ENCODE measurements at places on chromosomes 2 and 18.

DNA sequence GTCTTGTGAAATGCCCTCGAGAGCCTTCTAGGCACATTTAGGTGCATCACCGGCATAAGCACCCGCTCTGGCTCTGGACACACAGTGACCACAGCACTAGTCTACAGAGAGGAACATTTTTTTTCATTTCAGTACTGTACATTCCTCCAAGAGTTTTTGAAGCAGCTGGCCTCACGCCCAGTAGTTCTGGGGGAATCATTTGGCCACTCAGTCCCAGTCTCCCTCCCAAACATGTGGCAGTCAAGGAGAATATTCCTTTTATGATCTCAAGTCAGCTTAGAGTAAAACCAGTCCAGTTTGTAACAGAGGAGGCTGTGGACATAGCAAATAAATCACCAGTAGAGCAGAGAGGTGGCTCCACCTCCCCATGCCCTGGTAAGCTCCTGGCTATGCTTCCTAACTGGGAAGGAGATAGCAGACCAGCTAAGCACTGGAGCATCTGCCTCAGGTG is 48.1 kb downstream of the KCNE4 start:
- H3K27me3 ChIP-seq, result no peaks in the 10 kb centered on the region
- H3K4me1 ChIP-seq, result peaks cover 9% of the 10 kb centered on the region
- H3K27ac ChIP-seq, result no peak overlapping the region
- no peaks in the 10 kb centered on the region for H3K36me3 ChIP-seq
- H3K4me3 ChIP-seq, result no peak overlapping the region
- DNase-seq, result no peak

- H3K4me3 ChIP-seq, result no peak overlapping the region
- no peaks in the 10 kb centered on the region for H3K4me1 ChIP-seq
- H3K36me3 ChIP-seq, result no peaks in the 10 kb centered on the region
- DNase-seq, result no peak
- H3K27ac ChIP-seq, result no peak overlapping the region
- H3K27me3 ChIP-seq, result no peaks in the 10 kb centered on the region
These were observed 19.5 kb upstream of the POMC start for GRCh38 chr2:25187729-25188350.

DNA sequence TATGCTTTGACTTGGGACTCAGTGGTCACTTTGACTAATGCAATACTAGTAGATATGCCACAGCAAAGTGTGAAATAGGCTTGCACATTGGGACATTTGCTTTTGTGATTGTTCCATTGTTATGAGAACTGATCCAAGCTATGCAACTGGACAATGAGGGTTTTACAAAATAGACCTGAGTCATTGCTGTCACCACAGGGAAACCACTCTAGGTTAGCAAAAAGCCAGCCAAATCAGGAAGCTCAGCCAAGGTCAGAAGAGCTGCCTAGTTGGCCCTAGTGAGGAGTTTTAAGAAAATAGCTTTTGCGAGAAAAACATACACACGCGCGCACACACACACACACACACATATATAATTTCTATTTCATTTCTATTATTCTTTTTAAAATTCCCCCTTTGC is 452.4 kb upstream of the CDH7 start:
- no peaks in the 10 kb centered on the region for H3K36me3 ChIP-seq
- no peak overlapping the region for H3K27ac ChIP-seq
- no peaks in the 10 kb centered on the region for H3K4me1 ChIP-seq
- no peak overlapping the region for H3K4me3 ChIP-seq

- H3K27me3 ChIP-seq, result no peaks in the 10 kb centered on the region
These were observed 35.0 kb upstream of the PTMA start for GRCh38 chr2:231673348-231673770.

DNA sequence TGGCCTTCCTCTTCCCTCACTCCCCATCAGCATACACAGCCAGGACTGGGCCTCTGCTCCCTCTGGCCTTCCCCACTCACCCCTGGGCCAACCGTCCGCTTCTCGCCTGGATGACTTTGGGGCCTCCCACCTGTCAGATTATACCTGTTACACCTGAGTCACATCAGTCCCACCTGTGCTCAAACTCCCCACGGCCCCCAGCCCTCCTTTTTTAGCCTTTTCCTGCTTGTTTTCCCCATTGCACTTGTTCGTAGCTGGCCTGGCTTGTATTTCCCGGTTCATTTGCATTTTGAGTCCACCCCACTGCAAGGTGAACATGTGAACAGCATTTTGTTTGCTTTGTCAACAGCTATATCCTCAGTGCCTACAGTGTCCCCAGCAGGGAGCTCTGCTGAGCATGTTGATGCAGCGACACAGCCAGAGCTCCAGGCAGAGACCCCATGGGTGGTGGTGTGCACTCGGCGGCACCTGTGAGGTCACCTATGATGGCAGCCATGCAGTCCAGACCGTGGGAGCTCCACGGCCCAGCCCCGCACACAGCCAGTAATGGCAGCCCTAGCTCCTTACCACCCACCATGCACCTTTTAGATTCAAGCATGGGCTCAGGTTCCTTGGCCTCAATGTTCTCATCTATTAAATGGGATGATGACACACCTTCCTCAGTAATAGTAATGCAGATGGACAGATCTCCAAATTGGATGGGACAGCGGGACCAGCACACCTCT is 276.4 kb upstream of the HS6ST1 start:
- no peak overlapping the region for H3K27ac ChIP-seq
- H3K27me3 ChIP-seq, result no peaks in the 10 kb centered on the region
- H3K4me3 ChIP-seq, result no peak overlapping the region
- no peaks in the 10 kb centered on the region for H3K36me3 ChIP-seq

- H3K4me3 ChIP-seq, result no peak overlapping the region
- no peaks in the 10 kb centered on the region for H3K36me3 ChIP-seq
- no peaks in the 10 kb centered on the region for H3K27me3 ChIP-seq
These were observed 101.5 kb upstream of the LPIN2 start for GRCh38 chr18:3114451-3114850.

DNA sequence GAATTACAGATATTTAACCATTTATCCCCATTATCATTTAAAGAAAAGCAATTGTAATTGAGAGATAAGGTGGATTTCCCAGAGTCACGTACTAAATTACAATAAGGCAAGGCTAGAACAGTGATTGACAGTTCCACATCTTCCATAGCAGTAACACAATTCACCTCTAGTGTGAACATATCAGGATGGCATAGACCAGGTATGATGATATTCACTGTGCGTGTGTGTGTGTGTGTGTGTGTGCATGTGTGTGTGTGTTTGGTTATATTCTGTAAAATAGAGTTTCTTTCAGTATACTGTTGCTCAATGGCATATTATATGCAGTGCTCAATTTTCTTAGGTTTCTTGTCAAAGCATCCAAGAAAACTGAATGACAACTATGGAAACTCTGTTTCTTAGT is 1.7 kb downstream of the SCN2A start:
- no peak overlapping the region for H3K27ac ChIP-seq
- no peak overlapping the region for H3K4me3 ChIP-seq
- H3K27me3 ChIP-seq, result no peaks in the 10 kb centered on the region
- no peaks in the 10 kb centered on the region for H3K36me3 ChIP-seq

DNA sequence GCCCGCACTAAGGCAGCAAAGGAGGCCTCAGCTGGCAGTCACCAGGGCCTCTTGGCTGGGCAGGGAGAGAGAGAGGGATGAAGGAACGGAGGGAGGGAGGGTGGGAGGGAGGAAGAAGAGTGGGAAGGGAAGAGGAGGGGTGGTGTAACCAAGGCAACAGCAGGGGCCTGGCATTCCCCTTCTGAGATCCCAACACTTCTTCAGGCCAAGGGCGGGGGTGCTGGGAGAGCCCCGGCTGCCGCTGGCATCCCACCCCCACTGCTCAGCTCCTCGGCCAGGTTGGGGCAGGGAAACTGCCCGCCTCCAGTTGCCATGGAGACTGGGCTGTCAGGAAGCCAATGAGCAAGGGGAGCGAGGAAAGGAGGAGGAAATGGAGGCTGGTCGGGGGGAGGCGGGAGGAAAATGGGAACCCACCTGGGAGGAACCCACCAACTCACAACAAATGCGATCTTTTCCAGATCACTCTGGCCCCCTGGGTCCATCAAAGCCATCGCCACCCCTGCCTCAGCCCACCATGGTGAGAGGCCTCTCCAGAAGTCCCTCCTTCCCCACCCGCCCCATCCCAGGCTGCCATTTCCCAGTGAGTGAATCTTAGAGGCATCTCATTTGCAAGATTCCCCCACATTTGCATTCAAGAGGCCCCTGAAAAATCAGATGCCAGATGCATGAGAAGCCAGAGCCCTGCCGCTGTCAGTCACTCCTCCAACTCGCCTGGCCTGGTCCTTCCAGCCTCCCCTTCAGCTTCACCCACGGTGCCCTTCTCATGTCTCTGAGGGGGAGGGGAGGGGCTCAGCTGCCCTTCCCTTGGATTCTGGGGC is 12.4 kb downstream of the SH2D6 start:
- H3K4me3 ChIP-seq, result no peak overlapping the region
- no peak overlapping the region for H3K27ac ChIP-seq
- no peaks in the 10 kb centered on the region for H3K36me3 ChIP-seq
- H3K4me1 ChIP-seq, result peaks cover 3% of the 10 kb centered on the region

DNA sequence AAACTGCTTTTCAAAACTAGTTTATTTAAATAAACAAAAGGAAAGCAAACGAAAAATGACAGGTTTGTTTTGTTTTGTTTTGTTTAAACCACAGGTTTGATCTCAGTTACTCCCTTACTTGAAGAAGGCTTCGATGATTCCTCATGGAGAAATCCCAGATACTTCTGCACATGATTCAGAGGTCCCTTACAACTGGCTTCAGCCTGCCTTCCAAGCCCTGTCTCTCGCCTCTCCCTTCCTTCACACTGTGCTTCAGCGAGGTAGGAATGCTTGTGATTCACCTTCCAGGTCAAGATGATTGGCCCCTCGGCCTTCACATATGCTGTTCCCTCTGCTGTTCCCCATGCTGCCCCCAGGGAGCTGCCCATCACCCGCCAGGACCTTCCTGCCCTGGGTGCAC is 104.1 kb upstream of the ITGA6 start:
- no peak overlapping the region for H3K4me3 ChIP-seq
- no peak overlapping the region for H3K27ac ChIP-seq
- no peaks in the 10 kb centered on the region for H3K4me1 ChIP-seq
- DNase-seq, result no peak

GRCh38 chr2:69914950-69915945 is at the start of gene MXD1:
TSS of gene MXD1 (plus strand) at chr2:69915109. CDS start at chr2:69915331, 222 bp downstream.
- no peaks in the 10 kb centered on the region for H3K27me3 ChIP-seq
- peak within 1 kb of the TSS; percentile 76 for H3K4me3 ChIP-seq
- H3K36me3 ChIP-seq, result peaks cover 23% of the 10 kb centered on the region
- DNase-seq, result peak; percentile 41
- peaks cover 13% of the 10 kb centered on the region for H3K4me1 ChIP-seq
- H3K27ac ChIP-seq, result peak within 1 kb of the TSS; percentile 91

GRCh38 chr18:59015531-59016152 is 124.0 kb upstream of the SEC11C start:
- H3K4me1 ChIP-seq, result no peaks in the 10 kb centered on the region
- H3K36me3 ChIP-seq, result no peaks in the 10 kb centered on the region
- H3K27ac ChIP-seq, result no peak overlapping the region
- no peak overlapping the region for H3K4me3 ChIP-seq

DNA sequence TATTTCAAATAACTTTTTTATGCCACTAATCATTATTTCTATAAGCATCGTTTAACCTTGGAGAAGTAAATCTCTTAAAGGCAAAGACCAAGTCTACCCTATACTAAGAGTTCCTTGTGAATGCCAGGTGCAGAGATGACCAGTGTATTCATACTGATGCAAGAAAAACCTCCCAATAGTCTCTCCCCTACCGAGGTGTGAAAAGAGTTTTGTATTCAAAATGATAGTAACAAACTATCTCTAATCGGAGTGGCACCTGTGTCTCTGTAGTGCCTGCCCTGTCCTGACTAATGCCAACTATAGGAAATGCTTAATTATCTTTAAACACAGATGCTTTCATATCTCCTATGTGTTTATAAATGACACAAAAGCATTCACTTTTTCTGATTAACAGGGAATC is 798.5 kb downstream of the TRIB2 start:
- H3K27me3 ChIP-seq, result no peaks in the 10 kb centered on the region
- H3K4me1 ChIP-seq, result no peaks in the 10 kb centered on the region
- no peak for DNase-seq
- no peak overlapping the region for H3K4me3 ChIP-seq
- no peak overlapping the region for H3K27ac ChIP-seq
- no peaks in the 10 kb centered on the region for H3K36me3 ChIP-seq

DNA sequence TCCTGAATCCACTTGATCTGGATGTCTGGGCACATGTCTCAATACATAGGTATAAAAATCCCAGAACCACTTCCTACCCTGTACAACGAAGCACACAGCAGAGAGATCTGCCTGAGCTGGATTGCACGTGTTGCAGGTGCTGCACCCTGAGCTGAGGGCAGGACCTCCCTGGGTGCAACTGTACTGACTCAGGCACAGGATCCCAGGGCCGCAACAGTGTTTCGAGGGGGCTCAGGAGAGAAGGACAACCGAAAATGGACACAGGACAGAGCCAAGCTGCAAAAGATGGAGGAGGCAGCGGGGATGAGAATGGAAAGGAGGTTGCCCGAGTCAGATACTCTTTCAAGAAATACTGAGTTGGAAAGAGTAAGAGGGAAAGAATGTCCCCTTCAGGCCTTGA is 354.1 kb downstream of the EIPR1 start:
- no peaks in the 10 kb centered on the region for H3K4me1 ChIP-seq
- no peak overlapping the region for H3K4me3 ChIP-seq
- H3K27me3 ChIP-seq, result no peaks in the 10 kb centered on the region
- no peak for DNase-seq

- no peak overlapping the region for H3K27ac ChIP-seq
- H3K27me3 ChIP-seq, result no peaks in the 10 kb centered on the region
- DNase-seq, result no peak
These were observed 43.1 kb downstream of the RBMS1 start for GRCh38 chr2:160450486-160450885.

DNA sequence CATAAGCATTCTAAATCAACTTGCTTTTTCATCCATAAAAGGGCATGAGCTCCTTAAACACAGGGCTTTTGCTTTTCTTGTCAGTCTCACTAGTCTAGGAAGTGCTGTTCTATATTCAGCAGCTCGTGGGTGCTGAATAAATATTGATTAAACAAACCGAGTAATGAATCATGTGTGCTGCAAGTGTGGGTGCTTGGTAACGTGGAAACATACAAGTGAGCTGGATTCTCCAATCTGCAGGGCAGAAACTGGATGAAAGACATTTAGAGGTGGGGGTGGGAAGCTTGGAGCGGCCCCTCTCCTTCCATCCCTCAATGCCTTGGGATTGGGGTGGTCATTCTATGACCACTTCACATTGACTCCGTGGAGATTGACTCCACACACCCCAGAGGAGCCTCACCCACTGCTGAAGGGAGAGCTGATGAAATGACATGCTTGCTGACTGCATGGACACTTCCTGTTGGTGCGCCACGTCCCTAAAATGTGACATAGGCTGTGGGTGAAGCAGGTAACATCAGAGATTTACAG is 114.6 kb downstream of the DOCK10 start:
- no peak overlapping the region for H3K4me3 ChIP-seq
- no peaks in the 10 kb centered on the region for H3K27me3 ChIP-seq
- peaks cover 34% of the 10 kb centered on the region for H3K36me3 ChIP-seq
- H3K27ac ChIP-seq, result peak overlapping the region; percentile 63
- peaks cover 63% of the 10 kb centered on the region for H3K4me1 ChIP-seq
- peak; percentile 89 for DNase-seq
